ENCODE measurements at places on chromosomes 12 and 14.

DNA sequence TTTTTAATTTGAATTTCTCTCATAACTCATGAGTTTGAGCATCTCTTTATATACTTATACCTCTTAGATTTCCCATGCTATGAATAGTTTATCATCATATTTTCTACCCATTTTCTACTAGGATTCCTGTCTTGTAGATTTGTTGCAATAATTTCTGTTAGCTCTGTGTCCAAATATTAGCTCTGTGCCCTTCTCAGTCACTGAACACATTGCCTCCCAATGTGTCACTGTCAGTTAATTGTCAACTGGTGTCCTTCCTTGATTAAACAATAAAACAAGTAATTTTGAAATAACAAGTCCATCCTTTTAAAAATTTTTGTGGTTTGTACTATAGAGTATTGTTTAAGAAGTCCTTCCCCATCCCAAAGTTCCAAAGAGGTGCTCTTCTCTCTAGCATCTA is 4.2 kb upstream of the PAH start:
- no peak for DNase-seq

GRCh38 chr14:95314609-95315008 is 5.1 kb downstream of the CLMN start:
- no peak for DNase-seq

DNA sequence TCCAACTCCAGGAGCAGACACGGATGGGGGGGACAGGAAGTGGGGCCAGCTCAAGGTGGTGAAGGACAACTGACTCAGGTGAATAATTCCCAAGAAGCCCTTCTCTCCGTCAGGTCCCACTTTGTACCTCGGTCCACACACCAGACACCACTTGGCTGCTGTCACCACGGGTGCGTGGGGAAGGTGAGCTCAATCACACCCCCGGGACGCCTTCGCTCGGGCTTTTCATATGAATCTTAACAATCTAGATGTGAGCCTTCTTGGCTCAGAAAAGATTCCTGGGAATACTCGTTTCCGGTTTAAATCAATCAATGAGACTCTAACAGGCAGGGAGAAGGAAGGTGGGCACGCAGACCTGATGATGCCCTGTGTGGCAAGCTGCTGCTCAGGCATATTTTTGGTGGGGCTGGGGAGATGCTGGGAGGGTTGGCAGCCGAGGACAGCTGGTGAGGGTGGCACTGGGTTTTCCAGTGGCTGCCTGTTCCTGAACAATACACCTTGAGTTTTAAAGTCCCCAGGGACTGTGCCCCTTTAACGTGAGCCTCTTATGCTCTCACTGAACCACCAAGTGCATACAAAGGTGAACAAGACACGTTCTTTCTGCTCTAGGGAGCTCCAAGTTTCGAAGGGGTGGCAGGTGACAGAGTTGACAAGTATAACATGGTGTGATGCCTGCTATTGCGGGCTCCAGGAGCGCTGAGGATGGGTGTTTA is 5.1 kb downstream of the TESC start:
- no peak for DNase-seq

DNA sequence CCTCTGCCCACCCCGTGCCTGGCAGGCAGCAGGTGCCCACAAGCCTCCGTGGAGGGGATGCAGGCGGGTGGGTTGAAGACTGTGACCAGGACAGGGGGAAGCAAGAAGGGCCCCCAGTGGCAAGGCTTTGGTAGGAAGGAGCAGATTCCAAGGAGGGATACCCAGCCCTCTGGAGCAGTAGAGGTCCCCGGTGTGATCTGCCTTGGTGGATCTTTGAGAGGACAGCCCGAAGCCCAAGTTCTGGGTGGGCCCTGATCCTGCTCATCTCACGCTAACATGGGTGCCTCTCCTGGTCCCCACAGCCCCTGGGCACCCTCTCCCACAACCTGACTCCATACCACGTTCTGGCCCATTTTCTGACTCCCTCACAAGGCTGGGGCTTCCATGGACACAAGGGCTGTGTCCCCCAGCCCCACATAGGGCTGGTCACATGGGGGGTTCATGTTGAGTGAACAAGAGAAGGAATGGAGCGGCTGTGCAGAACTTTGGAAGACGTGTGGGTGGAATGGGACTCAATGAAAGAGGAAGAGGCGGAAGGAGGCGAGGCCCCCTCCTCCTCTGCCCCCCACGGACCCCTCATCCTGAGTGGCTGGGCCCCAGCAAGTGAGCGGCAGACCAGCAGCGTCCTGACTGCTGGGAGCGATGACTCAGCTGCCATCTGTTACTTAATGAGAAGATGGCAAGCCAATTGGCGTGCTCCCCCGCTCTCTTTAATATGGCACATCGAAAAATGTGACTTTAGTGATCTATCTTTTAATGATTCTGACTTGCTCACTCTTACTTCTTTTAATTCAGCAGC is 77.0 kb upstream of the BCL11B start:
- no peak for DNase-seq

GRCh38 chr14:65106316-65106715 is 4.0 kb upstream of the MAX start:
- DNase-seq = no peak

GRCh38 chr14:36502558-36503508 is 17.2 kb downstream of the NKX2-1 start:
- DNase-seq = no peak

DNA sequence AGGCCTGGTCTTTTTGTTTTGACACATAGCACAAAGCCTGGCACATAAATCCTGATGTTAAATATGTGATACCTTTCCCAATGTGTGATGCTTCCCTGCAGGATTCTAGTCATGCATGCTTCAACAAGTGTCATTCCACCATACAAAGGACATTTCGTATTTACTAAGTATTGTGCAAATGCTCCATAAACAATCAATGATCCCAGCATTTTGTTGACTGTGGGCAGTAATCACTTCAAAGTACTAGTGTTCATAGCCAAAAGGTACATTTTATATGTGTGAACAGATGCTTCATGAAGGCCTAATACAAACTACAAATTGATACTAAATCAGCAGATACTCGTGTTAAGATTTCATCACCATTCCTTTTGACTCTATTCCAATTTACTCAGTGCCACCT is 4.4 kb downstream of the CCNB1IP1 start:
- DNase-seq = no peak

DNA sequence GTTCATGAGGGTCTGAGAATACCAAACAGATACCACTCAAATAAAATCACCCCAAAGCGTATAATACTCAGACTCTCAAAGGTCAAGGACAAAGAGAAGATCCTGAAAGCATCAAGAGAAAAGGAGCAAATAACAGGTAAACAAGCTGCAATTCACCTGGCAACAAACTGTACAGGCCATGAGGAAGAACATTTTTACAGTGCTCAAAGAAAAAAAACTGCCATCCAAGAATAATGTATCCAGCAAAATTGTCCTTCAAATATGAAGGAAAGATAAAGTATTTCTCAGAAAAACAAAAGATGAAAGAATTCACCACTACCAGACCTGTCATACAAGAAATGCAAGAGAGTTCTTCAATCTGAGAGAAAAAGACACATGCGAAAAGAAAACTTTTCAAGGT is 206.4 kb downstream of the PTPRO start:
- no peak for DNase-seq

- no peak for DNase-seq
Measured at GRCh38 chr12:128402486-128403243, 135.7 kb downstream of the TMEM132C start.

- DNase-seq = no peak
Measured at GRCh38 chr12:45969084-45969483, 21.3 kb downstream of the SCAF11 start.

DNA sequence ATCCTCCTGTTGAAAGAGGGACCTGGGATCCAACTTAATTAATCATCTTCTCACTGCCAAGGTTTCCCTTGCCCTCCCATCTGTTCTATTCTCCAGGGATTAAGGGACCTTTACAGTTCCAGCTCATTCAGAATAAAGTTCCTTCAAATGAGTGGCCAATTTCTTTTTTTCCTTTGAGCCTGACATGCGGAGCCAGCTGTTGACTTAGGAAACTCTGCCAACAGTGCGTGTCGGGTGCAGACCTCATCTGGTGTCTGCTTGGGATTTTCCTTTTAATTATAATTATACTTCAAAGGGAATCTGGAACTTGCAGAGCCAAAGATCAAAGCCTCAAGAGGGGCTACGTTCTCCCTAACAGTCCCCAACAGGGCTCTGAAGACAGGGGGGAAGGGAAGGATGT is 64.8 kb downstream of the CCDC60 start:
- no peak for DNase-seq

GRCh38 chr14:75383721-75384120 is 44.1 kb upstream of the JDP2 start:
- DNase-seq = no peak

DNA sequence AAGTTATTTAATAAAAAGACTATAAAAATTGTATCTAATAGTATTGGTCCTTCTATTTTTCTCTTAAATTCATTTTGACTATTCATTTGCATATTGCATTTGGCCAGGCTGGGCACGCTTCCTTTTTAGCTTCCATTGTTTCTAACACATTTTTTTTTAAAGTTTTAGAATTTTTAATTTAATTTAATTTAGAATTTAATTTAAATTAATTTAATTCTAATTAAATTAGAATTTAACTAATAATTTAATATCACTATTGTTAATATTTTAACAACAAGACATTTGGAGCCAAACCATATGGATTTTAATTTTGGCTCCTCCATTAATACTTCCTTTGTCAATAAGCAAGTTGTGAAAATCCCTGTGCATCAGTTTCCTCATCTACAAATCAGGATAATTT is 856.9 kb upstream of the SEL1L start:
- no peak for DNase-seq

DNA sequence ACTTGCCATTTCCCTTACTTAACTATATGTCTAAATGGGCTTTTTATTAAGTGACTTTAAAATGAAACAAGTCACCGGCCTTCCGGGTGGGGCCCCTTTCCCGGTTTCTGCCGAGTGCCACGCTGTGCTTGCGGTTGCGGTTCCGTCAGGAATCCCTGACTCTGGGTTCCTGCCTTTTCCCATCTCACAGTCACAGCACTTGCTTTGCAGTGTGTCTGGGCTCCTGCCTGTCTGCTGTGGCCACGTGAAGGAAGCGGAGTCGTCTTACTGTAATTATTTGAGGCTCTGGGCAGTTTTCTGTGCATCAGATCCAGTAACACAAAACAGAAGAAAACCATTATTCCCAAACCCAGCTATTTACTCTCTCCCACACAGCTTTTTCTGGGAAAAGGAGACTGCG is 44.0 kb upstream of the FRMD6 start:
- no peak for DNase-seq

DNA sequence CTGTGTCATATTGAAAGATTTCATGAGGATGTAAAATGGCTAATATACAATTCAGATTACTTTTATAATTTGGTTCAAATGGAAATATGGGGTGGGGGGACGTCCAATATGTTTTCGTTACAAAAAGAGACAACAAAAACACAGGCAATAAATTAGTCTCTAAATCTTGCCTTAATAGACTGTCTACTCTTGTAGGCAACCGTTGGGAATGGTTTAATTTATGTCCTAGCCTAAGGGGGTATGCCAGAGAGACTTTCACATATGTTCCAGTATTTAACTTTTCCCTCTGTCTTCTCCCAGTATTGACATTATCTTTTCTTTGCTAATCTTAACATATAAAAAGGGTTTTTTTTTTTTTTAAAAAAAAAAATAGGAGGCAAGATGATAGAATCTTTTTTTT is 41.5 kb upstream of the LIN7A start:
- no peak for DNase-seq

DNA sequence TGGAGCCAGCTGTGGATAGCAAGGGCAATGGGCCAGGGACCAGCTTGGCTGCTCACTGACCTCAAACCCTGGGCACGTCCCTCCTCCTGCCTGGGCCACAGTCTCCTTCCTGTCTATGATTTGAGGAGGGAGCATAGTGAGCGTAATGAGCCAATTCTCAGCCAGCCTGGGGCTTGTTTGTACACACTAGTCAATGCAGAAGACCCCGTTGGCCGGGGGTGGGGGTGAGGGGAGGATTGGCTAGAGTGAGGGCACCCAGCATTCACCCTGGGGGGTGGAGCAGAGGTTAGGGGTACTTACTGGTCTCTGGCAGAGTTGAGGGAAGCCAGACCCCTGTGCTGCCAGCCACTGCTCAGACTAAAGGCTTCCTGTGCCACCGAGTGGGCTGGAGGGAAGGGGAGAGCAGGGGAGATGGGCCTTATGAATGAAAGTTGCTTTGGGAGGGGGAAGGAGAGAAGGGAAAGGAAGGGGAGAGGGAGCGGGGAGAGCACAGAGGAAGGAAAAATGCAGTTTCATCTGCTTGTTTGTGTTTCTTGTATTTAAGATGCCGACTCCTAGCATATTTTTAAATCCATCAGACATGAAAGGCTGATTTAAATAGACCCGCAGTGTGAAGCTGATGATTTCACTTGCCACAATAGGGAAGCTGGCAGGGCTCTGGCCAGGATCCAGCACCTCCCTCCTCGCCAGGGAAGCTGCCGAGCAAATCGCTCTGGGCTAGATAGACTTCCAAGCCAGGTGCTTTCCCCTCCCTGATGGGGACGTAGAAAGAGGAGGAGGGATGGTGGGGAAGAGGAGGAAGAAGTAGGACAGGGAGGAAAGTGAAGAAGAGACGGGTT is 114.0 kb downstream of the PRMT8 start:
- DNase-seq = no peak

DNA sequence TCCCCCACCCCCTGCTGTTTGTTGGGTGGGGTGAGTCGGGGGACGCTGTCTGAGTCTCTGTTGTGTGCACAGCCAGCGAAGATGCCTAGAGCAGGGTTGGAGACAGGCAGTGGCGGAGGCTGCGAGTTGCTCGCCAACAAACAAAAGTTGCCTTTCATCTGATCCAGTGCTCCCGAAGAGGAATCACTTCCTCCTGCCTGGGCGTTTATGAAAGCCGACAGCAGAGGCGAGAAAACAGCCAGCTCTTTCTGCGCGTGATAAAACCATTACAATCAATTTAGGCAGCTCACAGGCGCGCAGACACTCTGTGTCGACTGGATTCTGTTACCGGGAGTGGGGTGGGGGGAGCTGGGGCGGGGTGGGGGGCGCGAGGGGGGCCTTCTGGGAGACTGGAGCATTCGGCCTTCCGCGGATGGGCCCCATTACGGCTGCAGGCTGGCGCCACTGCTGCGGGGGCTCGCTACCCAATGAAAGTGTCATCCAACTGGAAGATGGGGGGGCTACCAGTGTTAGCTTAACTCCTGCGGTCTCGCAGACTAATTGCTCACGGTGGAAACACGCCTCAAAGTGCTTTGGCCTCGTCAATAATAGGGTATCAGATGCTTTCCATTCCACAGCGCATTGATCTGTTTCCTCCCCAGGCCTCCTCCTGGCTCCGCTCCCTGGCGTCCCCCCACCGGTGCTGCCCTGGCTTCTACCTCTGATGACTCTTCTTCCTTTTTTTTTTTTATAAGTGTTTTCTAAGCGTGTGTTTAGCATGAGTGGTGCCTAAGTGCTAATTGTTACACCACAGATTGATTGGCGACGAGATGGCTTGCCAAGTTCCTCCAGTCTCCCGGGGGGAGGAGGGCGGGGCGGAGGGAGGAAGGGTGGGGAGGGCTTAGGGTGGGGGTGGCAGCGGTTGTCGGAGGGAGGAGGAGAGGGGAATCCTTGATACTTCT is 678.4 kb downstream of the MED13L start:
- DNase-seq = no peak

All from CD8-positive, alpha-beta T cell (primary cell).